Kidney (tissue), 22 donors: ENCODE measurements at places on chromosomes 6 and 20. TPM values are rescaled to one million over a fixed set of nuclear protein-coding genes. Genes with fewer than 3 reads are reported as not detected.

The PHACTR2 gene
- polyA plus RNA-seq: 3.5 TPM

GRCh38 chr20:20096421-20096820 lies 44.1 kb downstream of the CFAP61 start:
- DNase-seq: no peak

The SULF2 gene
- polyA plus RNA-seq: 85.1 TPM

DNA sequence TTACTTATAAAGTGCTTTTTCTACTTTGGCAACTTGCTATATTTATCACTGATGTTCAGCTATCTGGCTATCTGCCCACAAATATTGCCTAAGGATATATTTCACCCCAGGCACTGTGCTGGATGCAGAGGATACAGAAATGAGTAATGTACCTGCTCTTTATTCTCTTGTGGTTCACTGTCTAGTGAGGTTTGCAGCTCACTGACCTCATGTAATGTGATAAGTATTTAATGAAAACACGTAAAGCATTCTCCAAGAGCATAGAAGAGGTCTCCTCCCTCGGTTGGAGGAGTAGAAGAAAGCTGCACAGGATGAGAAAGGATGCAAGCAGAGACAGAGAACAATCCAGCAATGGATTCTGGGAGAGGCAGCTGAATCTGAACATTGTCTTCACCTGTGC lies 610.7 kb downstream of the CBLN4 start:
- peak; percentile 15 for DNase-seq

- DNase-seq: no peak
These were observed 200.5 kb upstream of the RREB1 start for GRCh38 chr6:6907286-6907685.

- no peak for DNase-seq
These were observed 39.1 kb downstream of the FAM209B start for GRCh38 chr20:56572172-56572571.

GRCh38 chr6:31144296-31144969 lies 5.6 kb upstream of the PSORS1C2 start:
- no peak for DNase-seq

DNA sequence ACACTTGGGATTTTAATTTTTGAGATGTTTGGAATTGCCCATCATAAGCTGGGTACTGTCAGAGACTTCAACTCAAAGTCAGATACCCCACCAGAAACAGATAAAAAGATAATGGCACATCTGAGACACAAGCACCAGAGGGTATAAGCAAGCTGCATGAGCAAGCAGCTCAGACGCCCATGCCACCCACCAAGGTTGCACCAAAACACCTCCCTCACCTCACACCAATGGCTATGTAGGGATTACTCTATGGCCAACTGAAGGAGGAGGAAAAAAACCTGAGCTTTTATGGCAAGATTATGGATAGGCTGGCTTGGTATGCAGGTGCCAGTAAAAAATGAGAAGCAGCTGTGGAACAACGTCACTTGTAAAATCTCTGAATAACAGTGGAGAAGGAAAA lies 3.8 kb upstream of the IRAK1BP1 start:
- DNase-seq: no peak

The YIPF3 gene
- polyA plus RNA-seq: 114 TPM

The PYGB gene
- polyA plus RNA-seq: 50.9 TPM

DNA sequence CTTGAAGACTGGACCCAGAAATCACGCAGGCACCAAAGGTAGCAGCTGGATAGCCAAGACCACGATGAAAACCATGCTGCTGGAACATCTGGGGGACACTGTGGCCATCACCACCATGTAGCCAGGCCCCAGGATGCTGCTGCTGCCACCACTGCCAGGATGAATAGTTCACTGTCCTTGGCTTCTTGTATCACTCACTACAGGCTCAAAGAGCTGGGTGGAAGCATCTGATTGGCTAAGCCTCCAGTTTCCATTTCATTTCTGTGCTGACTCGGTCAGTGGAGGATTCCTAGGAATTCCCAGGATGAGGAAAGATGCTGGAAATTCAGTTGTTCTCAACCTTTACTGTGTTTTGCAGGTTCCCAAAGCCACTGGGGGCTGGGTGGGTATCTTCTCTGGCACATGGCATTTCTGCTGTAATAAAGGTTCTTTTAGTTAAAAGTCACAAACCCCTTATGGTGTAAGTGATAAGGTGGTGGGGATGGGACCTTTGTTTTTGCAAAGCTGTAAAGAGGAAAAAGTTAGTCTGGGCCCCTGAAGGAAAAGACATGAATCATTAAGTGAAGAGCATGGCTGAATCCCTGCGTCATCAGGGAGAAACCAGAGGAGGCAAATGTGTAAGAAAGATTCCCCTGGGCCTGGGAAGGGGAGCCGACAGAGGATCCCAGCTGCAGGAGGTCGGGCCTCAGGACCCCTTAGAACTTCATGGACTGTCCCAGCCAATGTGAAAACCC lies 75.6 kb upstream of the RNF24 start:
- no peak for DNase-seq
